Left lung (tissue), 14 donors: ENCODE measurements at places on chromosomes 4 and X. TPM values are rescaled to one million over a fixed set of nuclear protein-coding genes. Genes with fewer than 3 reads are reported as not detected.

Gene ZNF157
- 0.29 TPM for total RNA-seq

Gene ERAS
- not detected for total RNA-seq

Gene MAGEB17
- not detected for total RNA-seq

Gene FAM184B
- 0.06 TPM for total RNA-seq

Gene GDPD2
- not detected for total RNA-seq

Gene RBM46
- total RNA-seq = not detected

Gene TLR2
- total RNA-seq = 77.7 TPM

Gene IL13RA2
- 4.0 TPM for total RNA-seq

Gene TCEAL5
- total RNA-seq = not detected

Gene GAGE12F
- not detected for total RNA-seq

Gene COL4A5
- total RNA-seq = 39.2 TPM

Gene CFAP299
- total RNA-seq = not detected

Gene ADD1
- 265 TPM for total RNA-seq

Gene SLC35A2
- 38.0 TPM for total RNA-seq

DNA sequence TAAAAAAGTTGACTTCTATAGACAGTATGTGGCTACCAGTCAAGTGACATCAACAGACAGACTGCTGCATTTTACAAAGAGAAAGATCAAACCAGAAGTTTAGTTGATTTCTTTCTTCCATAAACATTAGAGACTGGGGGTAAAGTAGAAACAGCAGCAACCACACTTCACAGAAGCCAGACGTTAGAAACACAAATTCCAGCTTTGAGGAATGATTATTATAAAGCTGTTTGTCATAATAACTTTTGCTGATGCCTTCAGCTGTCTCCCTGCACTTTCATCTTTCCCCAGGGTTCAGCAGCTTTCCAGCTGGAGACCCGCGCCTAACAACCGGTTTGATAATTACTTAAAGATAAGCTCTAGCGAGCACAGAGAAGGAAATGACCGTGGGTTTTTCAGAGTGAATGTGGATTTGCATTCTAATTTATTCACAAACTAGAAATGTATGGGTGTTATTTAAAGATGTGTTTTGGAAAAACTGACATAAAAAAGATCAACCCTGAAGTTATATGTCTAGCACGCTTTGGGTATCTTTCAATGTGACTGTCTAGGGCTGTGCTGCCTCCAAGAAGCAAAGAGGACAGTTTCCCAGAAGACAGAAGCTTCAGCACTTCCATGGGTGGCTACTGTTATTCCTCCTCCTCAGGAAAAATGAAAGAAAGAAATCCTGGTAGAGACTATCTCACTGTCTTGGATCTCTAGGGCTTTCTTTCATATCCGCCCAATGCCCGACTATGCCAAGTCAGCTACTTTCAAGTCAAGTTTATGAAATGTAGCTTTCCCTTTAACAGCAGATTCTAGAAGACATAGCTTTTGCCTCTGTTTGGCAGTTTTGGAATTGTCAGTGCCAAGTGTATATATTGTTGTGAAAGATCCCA, 15.0 kb upstream of the ENAM start:
- DNase-seq = no peak

DNA sequence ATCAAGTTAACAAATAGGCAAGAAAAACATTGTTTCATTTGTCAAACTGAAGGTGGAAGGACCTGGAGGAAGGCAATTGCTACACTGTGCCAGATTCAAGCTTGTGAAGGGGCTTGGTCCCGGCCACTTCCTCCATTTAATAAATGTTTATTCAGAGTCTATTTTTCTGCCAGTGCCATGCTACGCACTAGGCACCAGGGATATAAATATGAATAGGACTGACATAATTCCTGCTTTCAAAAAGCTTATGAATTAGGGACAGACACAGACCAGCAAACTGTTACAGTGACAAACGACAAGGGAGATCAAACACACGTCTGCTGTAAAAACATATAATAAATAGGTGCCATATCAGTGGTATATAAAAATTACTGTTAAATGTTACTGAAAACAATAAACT, 571 bp downstream of the TLR6 start:
- DNase-seq = no peak

GRCh38 chr4:98997166-98997565, 1.6 kb downstream of the METAP1 start:
- no peak for DNase-seq

GRCh38 chrX:10597871-10598270, 22.5 kb downstream of the MID1 start:
- no peak for DNase-seq

DNA sequence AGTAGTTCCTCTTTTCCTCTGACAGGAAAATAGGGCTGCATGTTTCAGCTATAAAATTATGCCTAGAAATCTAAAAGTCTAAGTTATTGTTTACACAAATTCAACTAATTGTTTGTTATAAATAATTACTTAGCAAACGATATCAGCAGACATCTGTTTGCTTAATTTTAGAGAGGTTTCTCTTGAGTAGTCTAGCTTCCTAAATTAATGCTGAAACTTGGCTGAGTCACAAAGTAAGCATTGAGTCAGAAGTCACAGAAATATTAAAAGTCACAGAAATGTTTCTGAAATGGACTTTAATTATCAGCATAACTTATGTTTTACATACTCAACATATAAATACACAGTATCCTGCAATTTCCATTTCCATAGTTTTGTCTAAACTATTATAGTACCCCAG, 1044.0 kb downstream of the CCSER1 start:
- no peak for DNase-seq

DNA sequence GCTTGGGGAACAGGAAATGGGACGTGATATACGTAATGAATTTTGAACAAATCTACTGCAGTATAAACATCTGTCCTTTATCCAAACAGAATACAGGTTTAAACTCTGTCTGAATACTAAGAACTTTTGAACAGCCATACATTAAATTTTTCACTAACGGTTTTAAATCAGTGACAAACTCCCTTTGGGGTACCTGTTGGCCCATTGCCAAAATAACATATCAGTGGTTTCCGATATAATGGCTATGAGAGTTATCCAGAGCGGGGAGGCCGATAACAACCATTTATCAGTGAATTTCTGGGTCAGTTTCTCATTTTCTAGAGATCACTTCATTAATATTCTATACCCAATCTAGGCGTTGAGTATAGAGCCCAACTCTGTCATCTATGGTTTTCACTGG, 5.2 kb downstream of the SPIN2A start:
- DNase-seq = no peak

GRCh38 chr4:17093481-17093880, 195.0 kb upstream of the LDB2 start:
- DNase-seq = no peak

DNA sequence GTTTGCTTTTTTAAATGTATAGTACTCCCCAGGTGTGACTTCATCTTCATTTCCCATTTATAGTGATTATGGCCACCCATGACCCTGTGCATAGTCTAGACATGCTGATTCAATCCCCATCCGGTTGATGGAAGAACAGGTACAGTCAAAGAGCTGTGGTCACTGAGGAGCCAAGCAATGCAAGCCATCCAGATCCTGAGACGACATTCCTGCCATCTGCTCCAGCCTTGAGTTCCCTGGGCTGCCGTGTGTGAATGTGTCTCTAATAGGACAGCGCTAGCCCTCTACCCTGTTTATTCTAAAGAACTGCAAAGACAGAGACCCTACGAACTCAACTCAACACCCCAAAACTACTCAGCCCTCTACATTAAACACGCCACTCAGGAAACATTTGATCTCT, 1.7 kb downstream of the KCNIP4 start:
- DNase-seq = no peak

GRCh38 chr4:138445098-138445497, 202.9 kb upstream of the SLC7A11 start:
- no peak for DNase-seq

GRCh38 chr4:82275431-82276331, 98.1 kb downstream of the HNRNPD start:
- DNase-seq = no peak

GRCh38 chr4:95095348-95095974, 337.7 kb downstream of the BMPR1B start:
- DNase-seq = no peak

DNA sequence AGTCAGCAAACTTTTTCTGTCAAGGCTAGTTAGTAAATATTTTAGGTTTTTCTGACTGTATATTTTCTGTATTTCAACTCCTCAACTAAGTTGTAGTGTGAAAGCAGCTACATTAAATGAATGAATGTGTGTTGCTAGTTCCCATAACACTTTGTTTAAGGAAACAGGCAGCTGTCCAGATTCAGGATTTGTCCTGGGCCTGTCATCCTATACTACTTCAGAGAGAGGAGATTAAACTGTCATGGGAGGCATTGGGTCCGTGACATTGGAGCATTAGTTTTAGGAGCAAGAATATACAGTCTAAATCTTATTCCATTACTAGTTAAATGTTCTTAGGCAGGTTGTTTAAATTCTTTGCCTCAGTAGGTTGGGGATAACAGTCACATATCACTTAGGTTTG, 516.0 kb downstream of the CCSER1 start:
- no peak for DNase-seq

GRCh38 chr4:7325541-7325940, 109.2 kb downstream of the PSAPL1 start:
- DNase-seq = no peak

DNA sequence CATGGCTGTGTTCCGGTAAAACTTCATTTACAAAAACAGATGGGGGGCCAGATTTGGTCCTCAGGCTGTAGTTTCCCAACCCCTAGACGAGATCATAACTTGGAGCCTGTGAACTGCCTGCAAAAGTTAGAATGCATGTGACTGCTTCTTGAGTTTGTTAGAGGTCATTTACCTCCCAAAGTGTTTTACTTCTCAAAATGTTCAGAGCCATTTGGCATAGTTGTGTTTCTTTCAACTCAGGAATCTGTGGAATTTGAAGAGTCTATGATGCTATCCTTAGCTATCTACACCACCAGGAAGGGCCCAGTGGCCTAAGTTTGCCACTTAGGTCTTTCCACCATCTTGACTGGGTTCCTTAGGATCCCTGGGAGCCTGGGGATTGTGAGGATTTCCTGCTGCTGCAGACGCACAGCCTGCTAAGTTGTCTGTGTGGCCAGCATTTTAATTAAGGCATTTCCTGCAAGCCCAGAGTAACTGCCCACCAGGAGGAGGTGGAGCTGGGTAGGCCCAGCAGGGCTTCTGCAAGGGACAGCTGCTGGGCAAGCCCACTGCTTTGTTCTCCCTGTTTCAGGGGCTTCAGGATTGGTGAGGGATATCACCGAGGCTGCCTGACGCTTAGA, 53.1 kb downstream of the CCNI start:
- no peak for DNase-seq

- DNase-seq = no peak
Observed at GRCh38 chr4:33780952-33781791, 2463.1 kb downstream of the ARAP2 start.

DNA sequence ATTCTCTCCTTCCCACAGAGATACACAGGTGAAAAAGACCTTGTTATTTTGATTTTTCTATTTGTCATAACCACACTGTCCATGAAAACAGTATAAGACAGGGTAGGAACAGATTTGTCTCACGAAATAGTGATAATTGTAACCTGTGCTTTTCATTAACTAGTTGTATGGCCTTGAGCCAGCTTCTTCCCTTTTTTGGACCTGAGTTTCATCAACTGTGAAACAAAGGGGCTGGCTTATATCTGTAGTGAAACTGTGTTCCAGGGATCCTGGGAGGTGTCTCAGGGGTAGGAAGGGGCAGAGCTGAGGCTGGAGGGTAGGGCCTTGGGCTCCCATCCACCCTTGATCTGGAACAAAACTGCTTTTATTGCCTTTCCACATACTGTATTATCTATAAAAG, 50.9 kb downstream of the MED28 start:
- no peak for DNase-seq

DNA sequence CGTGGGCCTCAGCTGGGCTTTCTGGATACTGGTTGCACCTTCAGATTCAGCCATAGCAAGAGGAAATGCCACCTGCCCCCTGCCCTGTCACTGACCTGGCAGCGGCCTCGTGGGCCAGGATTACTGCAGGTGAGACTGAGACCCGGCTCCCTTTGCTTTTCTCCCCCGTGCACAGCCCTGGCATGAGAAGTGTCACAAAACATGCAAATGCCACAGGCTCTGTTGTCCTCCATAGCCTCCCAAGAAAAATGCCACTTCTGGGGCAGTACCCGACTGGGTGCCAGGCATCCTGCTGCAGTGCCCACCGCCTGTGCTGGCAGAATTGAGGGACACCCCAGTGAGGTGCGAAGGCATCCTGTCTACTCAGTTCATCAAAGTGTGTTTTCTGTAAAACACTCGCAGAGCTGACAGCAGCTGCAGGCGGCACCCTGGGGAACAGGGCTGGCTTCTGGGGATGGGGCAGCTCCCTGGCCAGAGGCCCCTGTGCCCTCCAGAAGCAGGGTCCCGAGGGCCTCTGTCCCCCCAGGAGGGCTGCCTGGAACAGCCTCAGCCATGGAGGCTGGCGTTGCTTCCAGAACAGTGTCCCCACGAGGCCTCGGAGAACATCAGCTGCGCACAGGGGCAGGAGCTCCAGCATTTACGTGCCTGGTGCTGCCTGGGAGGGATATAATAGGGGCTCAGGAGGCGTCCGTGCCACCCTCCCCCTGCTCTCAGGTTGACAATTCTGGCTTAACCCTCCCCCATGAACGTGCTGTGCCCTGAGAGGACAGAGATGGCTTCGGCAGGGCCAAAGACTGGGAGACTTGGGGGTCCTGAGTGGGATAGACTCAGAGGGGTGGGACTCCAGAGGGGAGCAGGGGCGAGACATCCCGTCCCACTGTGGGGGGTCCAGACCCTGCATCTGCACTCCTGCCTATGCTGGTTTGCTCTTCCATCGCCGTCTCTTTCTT, 99.5 kb upstream of the NKX1-1 start:
- no peak for DNase-seq

GRCh38 chrX:24145303-24146186, 4.0 kb upstream of the ZFX start:
- no peak for DNase-seq

DNA sequence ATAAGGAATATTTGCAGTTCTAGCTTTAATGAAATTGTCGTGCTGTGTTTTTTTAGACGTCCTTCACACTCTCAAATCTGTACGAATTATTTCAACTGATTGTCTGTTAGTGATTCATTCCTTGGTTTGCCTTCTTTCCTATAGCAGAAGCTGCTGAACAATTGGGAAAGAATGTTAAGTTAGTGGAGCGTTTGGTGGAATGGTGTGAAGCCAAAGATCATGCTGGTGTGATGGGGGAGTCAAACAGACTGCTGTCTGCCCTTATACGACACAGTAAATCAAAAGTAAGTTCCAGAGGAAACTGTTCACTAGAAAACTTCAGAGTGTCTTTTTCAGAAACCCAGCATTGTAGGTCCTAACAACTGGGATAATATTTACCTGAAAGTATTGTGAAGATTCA, 159.9 kb downstream of the RAP1GDS1 start:
- DNase-seq = no peak

- DNase-seq = peak; percentile 50
Observed at GRCh38 chrX:140764401-140764919, 54.9 kb downstream of the LINC00632 start.
